ENCODE measurements at places on chromosomes 5 and 9. TPM values are rescaled to one million over a fixed set of nuclear protein-coding genes. Genes with fewer than 3 reads are reported as not detected.
A peak's percentile ranks its signal among the peaks of the same experiment; 100 is the strongest.

LRRC14B gene
- not detected for total RNA-seq

ANKRD18B gene
- total RNA-seq: 1.2 TPM

GRCh38 chr5:158899211-158899610 lies 200.5 kb downstream of the EBF1 start:
- no peaks in the 10 kb centered on the region for H3K36me3 ChIP-seq
- no peaks in the 10 kb centered on the region for H3K4me1 ChIP-seq
- no peak overlapping the region for H3K4me3 ChIP-seq

DNA sequence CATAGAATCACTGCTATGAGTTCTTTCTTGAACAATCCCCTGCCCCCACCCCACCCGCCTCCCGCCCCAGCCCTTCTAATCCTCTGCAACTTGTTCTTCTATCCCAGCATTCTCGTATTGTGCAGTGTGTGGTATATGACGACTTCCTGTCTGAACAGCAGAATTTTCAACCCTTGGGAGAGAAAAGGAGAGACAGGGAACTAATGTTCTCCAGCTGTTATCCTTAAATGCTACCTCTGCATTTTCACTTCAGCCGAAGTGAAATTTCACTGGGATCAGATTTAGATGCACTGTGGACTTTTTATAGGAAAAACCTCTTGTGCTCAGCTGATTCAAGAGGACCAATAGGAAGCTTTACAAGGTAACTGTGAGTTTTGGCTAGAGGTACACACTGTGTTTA lies 2.2 kb downstream of the FBXL7 start:
- peaks cover 5% of the 10 kb centered on the region for H3K4me1 ChIP-seq
- peak overlapping the region; percentile 64 for H3K4me3 ChIP-seq
- H3K36me3 ChIP-seq: no peaks in the 10 kb centered on the region
- peak overlapping the region; percentile 1 for H3K27ac ChIP-seq
- no peaks in the 10 kb centered on the region for H3K27me3 ChIP-seq
- DNase-seq: no peak

- no peak for DNase-seq
- H3K36me3 ChIP-seq: no peaks in the 10 kb centered on the region
- H3K27ac ChIP-seq: no peak overlapping the region
- no peak overlapping the region for H3K4me3 ChIP-seq
Measured at GRCh38 chr9:79408617-79409016, 163.1 kb upstream of the TLE4 start.
